ENCODE measurements at places on chromosomes 5 and 9.

DNA sequence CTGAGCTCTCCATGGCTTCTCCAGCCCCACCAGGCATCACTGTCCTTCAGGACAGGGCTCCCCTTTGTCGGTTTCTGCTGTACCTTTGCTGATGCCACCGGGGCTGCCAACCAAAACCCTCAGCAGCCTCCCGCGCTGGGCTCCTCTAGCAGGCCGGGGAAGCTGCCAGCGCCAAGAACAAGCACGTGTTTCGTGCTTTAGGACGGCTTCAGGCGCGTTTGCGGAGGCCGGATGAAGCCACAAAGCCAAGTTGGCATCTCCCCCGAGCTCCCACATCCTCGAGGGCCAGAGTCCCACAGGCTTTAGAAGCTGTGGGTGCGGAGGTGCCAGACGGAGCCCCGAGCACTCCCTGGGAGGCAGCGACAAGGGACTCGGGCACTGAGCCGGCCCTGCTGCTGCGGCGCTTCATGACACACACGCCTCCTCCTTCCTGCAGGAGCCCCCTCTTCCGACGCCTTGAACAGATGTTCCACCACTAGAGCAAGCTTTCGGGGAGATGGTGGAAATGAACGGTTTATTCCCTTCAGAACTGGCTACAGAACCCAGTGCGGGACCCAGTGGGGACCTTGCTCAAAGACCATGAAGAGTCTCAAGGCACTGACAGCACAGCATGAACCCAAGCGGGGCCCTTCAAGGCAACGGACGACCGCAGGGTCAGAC lies 36.7 kb downstream of the SARDH start:
- peaks cover 8% of the 10 kb centered on the region for H3K4me1 ChIP-seq
- peak overlapping the region; percentile 73 for H3K27ac ChIP-seq
- peaks cover 17% of the 10 kb centered on the region for H3K27me3 ChIP-seq
- DNase-seq: no peak
- peaks cover 9% of the 10 kb centered on the region for H3K36me3 ChIP-seq

DNA sequence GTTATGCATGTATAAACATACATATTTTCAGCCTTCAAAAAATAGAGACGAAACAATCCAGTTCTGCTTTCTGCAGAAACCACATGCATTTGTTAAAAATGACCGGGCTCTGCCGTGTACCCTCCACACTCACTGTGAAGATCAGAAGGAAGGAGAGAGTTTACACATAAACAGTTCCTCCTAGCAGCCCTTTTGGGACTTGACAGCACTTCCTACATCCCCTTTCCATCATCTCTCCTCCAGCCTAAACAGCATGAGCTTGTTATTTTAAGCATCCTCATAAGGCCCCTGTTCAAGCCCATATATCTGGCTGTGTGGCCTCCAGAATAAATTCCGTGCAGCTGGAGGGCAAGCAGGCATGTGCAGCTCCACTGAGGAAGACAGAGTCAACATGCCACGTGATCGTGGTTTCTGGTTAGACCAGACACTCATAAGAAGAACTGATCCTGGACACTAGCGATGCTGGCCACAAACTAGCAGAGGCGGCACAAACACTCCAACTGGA lies 42.2 kb downstream of the NIPAL4 start:
- H3K27ac ChIP-seq: no peak overlapping the region
- DNase-seq: no peak
- H3K4me3 ChIP-seq: no peak overlapping the region
- H3K4me1 ChIP-seq: peaks cover 13% of the 10 kb centered on the region

GRCh38 chr9:106286249-106286648 lies 576.7 kb upstream of the ZNF462 start:
- H3K4me3 ChIP-seq: no peak overlapping the region
- no peak for DNase-seq
- no peaks in the 10 kb centered on the region for H3K27me3 ChIP-seq
- no peak overlapping the region for H3K27ac ChIP-seq
- H3K36me3 ChIP-seq: no peaks in the 10 kb centered on the region

GRCh38 chr5:6748142-6748541 lies 34.9 kb downstream of the TENT4A start:
- H3K27ac ChIP-seq: no peak overlapping the region
- peaks cover 74% of the 10 kb centered on the region for H3K36me3 ChIP-seq
- no peaks in the 10 kb centered on the region for H3K4me1 ChIP-seq
- no peak overlapping the region for H3K4me3 ChIP-seq

- DNase-seq: no peak
- H3K4me3 ChIP-seq: no peak overlapping the region
- H3K27ac ChIP-seq: no peak overlapping the region
- no peaks in the 10 kb centered on the region for H3K27me3 ChIP-seq
- no peaks in the 10 kb centered on the region for H3K4me1 ChIP-seq
Measured at GRCh38 chr9:131963072-131964030, 116.3 kb downstream of the MED27 start.

- no peaks in the 10 kb centered on the region for H3K27me3 ChIP-seq
- no peaks in the 10 kb centered on the region for H3K36me3 ChIP-seq
- no peak overlapping the region for H3K27ac ChIP-seq
- H3K4me3 ChIP-seq: no peak overlapping the region
- no peak for DNase-seq
- H3K4me1 ChIP-seq: no peaks in the 10 kb centered on the region
Measured at GRCh38 chr5:61477788-61478187, 145.7 kb downstream of the ZSWIM6 start.

DNA sequence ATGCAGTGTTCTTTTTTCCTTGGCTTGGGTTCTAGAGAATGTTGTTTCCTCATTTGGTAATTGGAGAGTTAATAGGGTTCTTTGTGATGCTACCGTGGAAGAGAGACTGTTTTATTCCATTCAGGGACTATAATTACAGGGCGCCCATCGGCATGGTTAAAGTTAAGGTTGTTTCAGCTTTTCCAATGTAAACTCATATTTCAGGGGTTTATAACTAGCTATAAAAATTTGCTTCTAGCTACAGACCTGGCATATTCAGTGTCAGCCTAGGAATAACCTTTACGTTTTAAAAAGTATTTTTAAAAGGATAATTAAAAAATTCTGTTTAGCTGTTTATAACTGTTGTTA lies 99.1 kb downstream of the AOPEP start:
- peak overlapping the region; percentile 41 for H3K27ac ChIP-seq
- no peak overlapping the region for H3K4me3 ChIP-seq
- H3K4me1 ChIP-seq: no peaks in the 10 kb centered on the region
- no peaks in the 10 kb centered on the region for H3K36me3 ChIP-seq
- no peak for DNase-seq

- H3K4me3 ChIP-seq: no peak overlapping the region
- no peak for DNase-seq
- no peak overlapping the region for H3K27ac ChIP-seq
- H3K36me3 ChIP-seq: no peaks in the 10 kb centered on the region
- no peaks in the 10 kb centered on the region for H3K27me3 ChIP-seq
- H3K4me1 ChIP-seq: no peaks in the 10 kb centered on the region
Measured at GRCh38 chr9:68672215-68672614, 32.8 kb upstream of the PIP5K1B start.

DNA sequence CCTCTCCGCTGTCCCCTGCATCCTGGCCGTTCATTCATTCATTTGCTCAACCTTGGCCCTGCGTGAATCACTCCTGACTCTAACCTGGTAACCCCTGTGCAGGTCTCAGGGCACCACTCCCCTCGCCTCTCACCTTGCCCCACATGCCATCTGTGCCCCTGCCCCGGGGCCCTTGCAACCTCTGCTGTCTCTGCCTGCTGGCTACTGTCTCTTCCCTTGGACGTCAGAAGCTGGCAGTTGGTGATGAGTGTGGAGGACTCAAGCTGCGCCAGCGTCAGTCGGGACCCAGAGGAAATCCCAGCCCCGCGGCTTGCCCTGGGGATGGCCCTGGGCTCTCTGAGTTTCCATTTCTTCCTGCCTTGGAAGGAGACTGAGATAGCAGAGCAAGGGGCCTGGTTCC lies 154.9 kb downstream of the OLFM1 start:
- no peak overlapping the region for H3K27ac ChIP-seq
- no peak overlapping the region for H3K4me3 ChIP-seq
- no peaks in the 10 kb centered on the region for H3K4me1 ChIP-seq
- H3K27me3 ChIP-seq: no peaks in the 10 kb centered on the region
- DNase-seq: no peak

- H3K27ac ChIP-seq: no peak overlapping the region
- no peaks in the 10 kb centered on the region for H3K4me1 ChIP-seq
- no peaks in the 10 kb centered on the region for H3K27me3 ChIP-seq
Measured at GRCh38 chr5:137148655-137149054, 350.5 kb downstream of the SPOCK1 start.

DNA sequence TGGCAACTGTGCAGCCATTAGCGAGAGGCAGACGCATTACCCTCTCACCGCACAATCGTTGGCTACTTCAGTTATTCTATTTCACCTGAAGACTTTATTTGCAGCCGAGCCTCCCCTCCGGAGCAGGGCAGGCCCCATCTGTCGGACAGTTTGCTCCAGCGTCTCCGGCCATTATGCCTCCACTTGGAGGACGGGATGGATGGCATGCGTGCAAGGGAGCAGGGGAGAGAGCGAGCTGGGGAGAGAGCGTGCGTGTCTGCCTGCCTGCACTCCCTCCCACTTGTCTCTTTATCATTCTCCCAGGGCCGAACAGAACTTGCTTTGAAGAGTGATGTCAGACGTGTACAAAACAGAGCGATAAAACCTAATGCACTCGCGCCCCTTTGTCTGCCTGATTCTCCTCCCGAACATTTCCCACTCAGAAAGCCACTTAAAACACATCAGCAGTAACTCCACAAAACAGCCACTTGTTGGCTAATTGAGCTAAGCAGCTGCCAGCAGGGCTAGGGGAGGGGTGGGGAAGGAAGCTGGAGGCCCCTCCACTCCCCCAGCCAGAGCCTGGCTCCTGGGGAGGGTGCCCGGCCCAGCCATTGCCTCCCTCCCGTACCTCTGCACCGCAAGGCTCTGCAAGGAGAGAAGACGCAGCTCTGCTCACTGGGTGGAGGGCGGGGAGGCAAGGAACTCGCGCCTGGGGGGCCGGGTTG lies 43.4 kb upstream of the FUBP3 start:
- H3K36me3 ChIP-seq: no peaks in the 10 kb centered on the region
- H3K27ac ChIP-seq: no peak overlapping the region
- H3K4me3 ChIP-seq: no peak overlapping the region

- DNase-seq: no peak
- H3K27me3 ChIP-seq: no peaks in the 10 kb centered on the region
- no peaks in the 10 kb centered on the region for H3K36me3 ChIP-seq
- no peaks in the 10 kb centered on the region for H3K4me1 ChIP-seq
- no peak overlapping the region for H3K4me3 ChIP-seq
Measured at GRCh38 chr5:73288803-73289720, 116.1 kb downstream of the TMEM174 start.

GRCh38 chr9:34961574-34962490 lies 3.7 kb downstream of the PHF24 start:
- no peak overlapping the region for H3K4me3 ChIP-seq
- H3K4me1 ChIP-seq: peaks cover 7% of the 10 kb centered on the region
- no peaks in the 10 kb centered on the region for H3K27me3 ChIP-seq
- H3K27ac ChIP-seq: no peak overlapping the region
- no peak for DNase-seq
